Forelimb muscle (tissue), 1 donor: ENCODE measurements at places on chromosomes 13 and 19.

DNA sequence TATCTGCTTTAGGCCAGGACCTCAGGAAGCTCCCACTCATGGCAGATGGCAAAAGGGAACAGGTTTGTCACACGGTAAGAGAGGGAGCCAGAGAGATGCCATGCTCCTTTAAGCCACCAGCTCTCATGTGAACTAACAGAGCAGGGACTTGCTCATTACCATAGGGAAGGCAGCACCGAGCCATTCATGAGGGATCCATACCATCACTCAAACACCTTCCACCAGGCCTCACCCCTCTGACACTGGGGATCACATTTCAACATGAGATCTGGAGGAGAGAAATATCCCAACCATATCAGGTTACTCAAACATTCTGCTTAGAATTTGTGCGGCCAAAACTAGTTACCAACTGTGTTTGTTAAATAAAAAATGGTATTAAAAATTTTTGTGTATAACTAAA, 427.0 kb downstream of the UQCRFS1 start:
- no peak for DNase-seq

- no peak for DNase-seq
Measured at GRCh38 chr19:29650772-29651387, 14.4 kb upstream of the PLEKHF1 start.

- no peak for DNase-seq
Measured at GRCh38 chr19:31054430-31054829, 294.8 kb downstream of the TSHZ3 start.

- no peak for DNase-seq
Measured at GRCh38 chr13:40813667-40814454, 24.4 kb downstream of the SLC25A15 start.

GRCh38 chr19:45577111-45577905, 7.3 kb downstream of the OPA3 start:
- no peak for DNase-seq

DNA sequence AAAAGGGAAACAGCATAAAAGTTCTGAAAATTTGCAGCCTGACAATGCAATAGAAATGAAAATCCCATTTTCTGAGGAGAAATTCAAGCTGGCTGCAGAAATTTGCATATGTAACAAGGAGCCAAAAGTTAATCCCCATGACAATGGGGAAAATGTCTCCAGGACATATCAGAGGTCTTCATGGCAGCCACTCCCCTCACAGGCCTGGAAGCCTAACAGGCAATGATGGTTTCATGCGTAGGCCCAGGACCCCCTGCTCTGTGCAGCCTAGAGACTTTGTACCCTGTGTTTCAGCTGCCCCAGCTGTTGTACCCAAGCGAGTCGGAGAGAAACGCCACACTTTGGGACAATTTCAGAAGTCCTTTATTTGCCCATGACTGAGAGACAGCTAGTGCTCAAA, 701.3 kb upstream of the KLHL1 start:
- DNase-seq = no peak
